ENCODE measurements at places on chromosomes 16 and 17. TPM values are rescaled to one million over a fixed set of nuclear protein-coding genes. Genes with fewer than 3 reads are reported as not detected.

DNA sequence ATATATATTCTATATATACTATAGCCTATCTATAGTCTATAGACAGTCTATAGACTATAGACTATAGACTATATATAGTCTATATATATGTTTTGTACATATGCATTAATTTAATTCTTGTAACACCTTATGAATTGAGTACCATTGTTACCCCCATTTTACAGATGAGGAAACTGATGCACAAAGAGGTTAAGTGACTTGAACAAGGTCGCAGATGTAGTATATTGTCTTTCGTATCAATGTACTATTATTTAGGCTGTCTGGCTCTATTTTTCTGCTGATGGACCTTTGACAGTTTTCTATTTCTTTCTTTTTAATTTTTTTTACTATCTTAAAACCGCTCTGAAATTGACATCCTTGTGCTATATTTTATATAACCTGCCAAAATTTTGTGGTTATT lies 14.6 kb downstream of the LRRC36 start:
- H3K27me3 ChIP-seq = no peaks in the 10 kb centered on the region
- H3K4me1 ChIP-seq = no peaks in the 10 kb centered on the region
- no peak overlapping the region for H3K4me3 ChIP-seq
- no peaks in the 10 kb centered on the region for H3K36me3 ChIP-seq
- no peak overlapping the region for H3K27ac ChIP-seq
- no peak for DNase-seq

DNA sequence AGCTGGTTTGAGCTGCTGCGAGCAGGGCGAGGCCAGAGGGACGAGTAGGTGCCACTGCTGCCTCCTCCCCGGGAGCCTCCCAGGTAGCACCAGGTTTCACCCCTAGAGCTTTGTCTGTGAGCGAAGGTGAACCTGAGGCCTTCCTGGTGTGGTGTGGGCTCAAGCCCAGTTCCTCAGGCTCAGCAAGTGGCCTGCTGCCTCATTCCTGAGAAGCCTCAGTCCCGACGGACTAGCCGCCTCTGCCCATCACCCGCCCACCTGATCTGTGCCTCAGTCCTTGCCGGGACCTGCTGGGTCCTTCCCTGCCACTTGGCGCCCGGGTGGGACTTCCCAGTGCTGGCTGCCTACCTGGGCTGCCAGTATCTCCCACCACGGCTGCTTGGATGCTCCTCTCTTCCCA lies 1.7 kb downstream of the NLRC3 start:
- DNase-seq = no peak
- no peaks in the 10 kb centered on the region for H3K27me3 ChIP-seq
- H3K4me1 ChIP-seq = no peaks in the 10 kb centered on the region
- no peak overlapping the region for H3K4me3 ChIP-seq

DNA sequence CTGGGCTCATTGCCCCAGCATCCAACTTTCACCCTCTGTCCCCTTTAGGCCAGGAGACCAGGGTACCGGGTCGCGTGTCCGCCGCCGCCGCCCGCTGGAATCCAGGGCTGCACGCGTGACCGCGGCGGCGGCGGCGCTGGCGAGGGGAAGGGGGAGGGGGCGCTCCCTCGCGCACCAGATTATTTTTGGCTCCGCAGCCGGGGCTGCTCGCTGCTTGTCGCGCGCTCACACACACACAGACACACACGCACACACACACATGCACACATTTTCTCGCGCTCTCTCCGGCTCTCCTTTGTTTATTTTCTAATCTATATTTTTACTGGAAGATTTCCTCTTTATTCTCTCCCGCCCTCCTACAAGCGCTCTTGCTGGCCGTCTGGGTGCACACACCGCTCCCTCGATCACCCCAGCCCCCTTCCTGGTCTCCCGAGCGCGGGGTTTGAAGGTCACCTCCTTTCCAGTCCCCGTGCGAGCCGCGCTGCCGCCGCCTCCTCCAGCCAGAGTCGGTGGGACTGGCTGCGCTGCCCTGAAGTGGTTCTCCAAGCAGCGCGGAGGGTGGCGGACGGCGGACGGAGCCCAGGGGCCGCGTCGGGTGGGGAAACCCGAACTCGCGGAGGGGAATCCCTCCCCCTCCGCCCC lies 921.4 kb upstream of the EEF2KMT start:
- peak; percentile 77 for DNase-seq
- no peaks in the 10 kb centered on the region for H3K4me1 ChIP-seq
- H3K27me3 ChIP-seq = no peaks in the 10 kb centered on the region
- no peak overlapping the region for H3K4me3 ChIP-seq
- H3K27ac ChIP-seq = no peak overlapping the region
- H3K36me3 ChIP-seq = no peaks in the 10 kb centered on the region

DNA sequence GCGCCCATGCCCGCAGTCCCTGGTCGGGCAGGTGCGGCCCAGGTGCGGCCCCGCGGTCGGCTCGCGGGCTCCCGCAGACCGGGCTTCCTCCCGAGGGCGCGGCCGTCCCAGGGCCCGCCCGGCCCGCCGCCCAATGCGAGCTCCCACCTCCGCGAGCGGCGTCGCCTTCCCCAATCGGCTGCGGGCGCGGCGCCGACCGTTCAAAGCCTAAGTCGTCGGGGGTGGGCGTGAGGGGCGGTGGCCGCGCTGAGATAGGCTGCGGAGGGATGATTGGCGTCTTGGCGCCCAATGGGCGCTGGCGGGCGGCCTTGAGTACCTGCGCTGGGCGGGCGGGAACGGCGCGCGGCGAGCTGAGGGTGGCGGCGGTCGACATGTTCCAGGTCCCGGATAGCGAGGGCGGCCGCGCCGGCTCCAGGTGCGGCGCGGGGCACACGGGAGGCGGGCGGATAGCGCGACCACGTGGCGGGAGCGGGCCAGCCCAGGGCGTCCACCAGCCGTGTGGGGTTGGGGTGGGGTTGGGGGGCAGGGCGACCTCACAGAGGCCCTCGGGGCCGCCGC lies at the start of gene JPT2:
Gene JPT2 (plus strand): TSS at position 338 of the 558 bp plus-strand sequence. CDS start 34 bp downstream, at position 372.
- peaks cover 30% of the 10 kb centered on the region for H3K36me3 ChIP-seq
- H3K27ac ChIP-seq = peak within 1 kb of the TSS; percentile 35
- H3K4me1 ChIP-seq = peaks cover 7% of the 10 kb centered on the region
- peak within 1 kb of the TSS; percentile 70 for H3K4me3 ChIP-seq
- peak; percentile 100 for DNase-seq

DNA sequence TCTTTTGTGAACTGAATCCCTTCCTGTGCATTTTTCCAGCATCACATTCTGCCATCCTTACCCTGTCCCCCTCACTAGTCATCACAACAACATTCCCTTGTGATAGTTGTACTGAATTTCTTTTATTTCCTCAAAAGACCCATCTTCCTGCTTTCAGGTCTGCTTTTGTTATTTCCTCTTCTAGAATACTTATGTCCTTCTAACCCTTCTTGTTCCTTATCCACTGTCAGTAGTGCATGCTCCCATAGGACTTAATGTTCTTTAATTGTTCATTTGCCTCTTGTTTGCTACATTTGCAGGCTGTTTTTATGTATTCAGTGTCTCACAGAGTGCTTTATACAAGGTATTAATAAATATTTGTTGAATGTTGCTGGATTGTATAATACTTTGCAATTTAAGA lies 73.0 kb downstream of the BCAS3 start:
- no peak for DNase-seq
- H3K27ac ChIP-seq = no peak overlapping the region
- peaks cover 11% of the 10 kb centered on the region for H3K36me3 ChIP-seq
- H3K4me1 ChIP-seq = no peaks in the 10 kb centered on the region

Gene QRICH2
- polyA plus RNA-seq = 6.2 TPM

Gene FBXW10
- polyA plus RNA-seq = 0.03 TPM

- H3K27ac ChIP-seq = no peak overlapping the region
- H3K36me3 ChIP-seq = peaks cover 44% of the 10 kb centered on the region
These were observed 28.9 kb downstream of the TNRC6A start for GRCh38 chr16:24758373-24758772.

Gene YBX2
- 0.54 TPM for polyA plus RNA-seq

DNA sequence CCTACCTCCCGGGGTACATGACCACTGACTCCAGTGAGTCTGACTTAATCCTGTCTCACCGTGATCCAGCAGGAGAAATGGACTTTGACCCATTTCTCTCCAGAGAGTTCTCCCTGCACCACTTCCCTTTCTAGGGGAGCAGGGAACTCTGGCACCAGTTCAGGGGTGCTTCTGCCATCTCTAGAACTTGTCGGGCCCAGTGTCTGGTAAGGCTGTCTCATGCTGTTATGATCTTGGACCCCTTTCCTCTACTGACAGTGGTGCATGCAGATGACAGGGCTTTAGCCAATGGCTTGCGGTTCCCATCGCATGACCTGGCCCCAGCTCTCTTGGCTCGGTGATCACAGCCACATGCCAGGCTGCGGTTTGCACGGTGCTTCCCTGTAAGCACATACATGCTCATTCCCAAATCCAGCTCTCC lies 62.0 kb downstream of the SLC39A11 start:
- no peaks in the 10 kb centered on the region for H3K27me3 ChIP-seq
- no peaks in the 10 kb centered on the region for H3K36me3 ChIP-seq
- no peak overlapping the region for H3K4me3 ChIP-seq
- DNase-seq = no peak

Gene PABPN1L
- not detected for polyA plus RNA-seq

Gene SLC16A6
- not detected for polyA plus RNA-seq

DNA sequence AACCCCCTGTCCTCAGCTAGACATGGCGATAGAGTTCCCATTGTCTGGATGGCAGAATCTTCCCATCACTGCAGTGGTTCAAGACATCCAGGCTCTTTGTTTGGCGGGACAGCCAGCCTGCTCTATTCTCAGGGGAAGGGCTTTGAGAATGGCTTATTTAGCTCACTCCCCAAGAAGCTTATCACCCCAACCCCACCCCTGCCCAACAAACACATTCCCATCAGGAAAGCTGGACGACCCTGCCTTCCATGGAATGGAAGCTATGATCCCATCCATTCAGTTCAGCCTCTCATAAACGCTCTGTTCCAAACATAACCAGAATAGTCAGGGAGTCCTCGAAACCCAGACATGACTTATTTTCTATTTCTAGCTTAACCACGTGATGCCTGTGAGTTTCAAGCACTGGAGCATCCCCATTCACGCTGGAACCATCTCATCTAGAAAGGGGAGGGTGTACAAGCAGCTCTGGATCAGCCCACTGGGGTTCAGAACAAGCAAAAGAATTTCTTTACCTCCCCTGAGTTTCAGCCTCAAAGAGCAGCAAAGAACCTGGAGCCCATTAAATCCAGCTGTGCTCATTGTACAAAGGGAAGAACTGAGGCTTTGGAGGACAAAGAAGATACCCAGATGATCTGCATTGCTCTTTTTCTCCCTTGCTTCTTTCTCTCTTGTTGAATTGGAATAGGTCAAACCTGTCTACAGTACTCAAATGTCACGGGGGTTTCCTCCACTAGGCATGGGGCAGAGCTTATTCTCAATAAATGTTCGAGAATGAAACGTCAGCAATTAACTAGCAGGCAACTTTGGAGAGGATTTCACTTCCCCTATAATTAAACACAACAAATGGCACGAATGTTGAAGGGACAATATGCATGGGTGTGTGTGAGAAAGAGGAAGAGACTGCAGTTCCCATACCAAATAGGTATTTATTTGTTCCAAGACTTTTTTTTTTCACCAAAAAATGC lies 93.1 kb downstream of the XYLT1 start:
- H3K27me3 ChIP-seq = no peaks in the 10 kb centered on the region
- H3K4me1 ChIP-seq = peaks cover 65% of the 10 kb centered on the region
- no peak overlapping the region for H3K4me3 ChIP-seq
- no peak for DNase-seq
- peak overlapping the region; percentile 24 for H3K27ac ChIP-seq
- no peaks in the 10 kb centered on the region for H3K36me3 ChIP-seq

DNA sequence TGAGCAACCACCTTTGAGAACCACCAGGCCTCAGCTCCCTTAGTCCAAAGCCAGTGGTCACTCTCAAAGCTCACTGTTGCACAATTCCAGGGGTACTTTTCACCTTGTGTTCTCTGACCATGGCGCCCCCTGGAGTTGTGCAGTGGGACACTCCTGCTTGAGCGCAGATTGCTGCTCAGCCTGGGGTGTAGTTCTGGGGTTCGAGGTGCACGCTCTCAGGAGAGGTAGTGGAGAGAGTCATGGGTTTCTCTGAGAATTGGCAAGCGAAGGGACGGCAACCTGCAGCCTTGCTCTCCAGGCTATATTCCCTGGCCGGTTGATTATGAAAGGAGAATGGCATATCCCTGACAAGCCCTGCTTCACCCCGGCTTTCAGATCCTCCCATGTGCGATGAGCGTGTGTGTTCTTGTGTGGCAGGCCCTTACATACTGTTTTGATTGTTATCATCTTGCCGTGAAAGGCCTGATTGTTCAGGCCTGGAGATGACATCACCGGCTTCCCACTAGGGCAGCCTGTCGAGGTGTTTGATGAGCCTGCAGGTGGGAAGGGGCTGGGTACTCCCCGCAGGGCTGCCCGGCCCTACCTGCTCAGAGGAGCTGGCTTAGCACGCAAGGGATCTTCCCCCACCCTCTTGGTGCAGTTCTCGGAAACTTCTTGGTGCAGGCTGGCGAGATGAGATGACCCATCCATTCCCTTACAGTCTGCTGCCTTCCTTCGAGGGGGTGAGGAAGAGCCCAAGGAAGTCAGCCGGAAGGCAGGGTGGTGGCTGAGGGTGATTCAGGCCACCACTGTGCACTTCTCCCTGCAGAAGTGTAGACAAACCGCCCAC lies 431.2 kb downstream of the SLC39A11 start:
- no peaks in the 10 kb centered on the region for H3K36me3 ChIP-seq
- peak; percentile 27 for DNase-seq
- H3K4me3 ChIP-seq = no peak overlapping the region
- H3K4me1 ChIP-seq = peaks cover 10% of the 10 kb centered on the region

Gene AHSP
- polyA plus RNA-seq = not detected

DNA sequence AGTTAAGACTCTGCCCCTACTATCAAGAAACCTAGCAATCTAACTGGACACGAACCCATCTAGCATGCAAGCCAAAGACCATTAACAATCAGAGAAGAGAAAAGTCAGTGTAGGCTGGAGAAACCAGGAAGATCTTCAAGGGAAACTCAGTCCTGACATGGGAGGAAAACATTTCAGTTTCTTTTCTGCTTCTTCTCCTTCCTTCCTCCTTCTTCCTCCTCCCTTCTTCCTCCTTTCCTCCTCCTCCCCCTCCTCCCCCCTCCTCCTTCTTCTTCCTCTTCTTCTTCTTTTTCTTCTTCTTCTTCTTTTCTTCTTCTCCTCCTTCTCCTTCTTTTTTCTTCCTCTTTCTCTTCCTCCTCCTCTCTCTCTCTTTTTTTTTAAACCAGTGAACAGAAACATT lies 29.6 kb upstream of the SHISA9 start:
- H3K36me3 ChIP-seq = no peaks in the 10 kb centered on the region
- no peaks in the 10 kb centered on the region for H3K4me1 ChIP-seq
- no peaks in the 10 kb centered on the region for H3K27me3 ChIP-seq
- no peak overlapping the region for H3K4me3 ChIP-seq

DNA sequence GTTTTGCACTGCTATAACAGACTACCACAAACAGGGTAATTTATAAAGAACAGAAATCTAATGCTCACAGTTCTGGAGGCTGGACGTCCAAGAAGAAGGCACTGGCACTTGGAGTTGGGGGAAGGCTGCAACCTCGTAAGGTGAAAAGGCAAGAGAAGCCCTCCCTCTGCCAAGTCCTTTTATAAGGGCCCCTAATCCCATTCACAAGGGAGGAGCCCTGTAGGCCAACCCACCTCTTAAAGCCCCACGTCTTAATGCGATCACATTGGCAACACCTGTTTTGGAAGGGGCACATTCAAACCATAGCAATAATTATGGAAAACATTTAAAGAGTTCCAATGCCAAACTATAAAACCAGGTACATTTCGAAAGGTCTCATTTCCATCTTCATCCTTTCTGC lies 5.2 kb downstream of the PKD1L3 start:
- DNase-seq = no peak
- H3K4me1 ChIP-seq = no peaks in the 10 kb centered on the region
- no peaks in the 10 kb centered on the region for H3K36me3 ChIP-seq

- no peaks in the 10 kb centered on the region for H3K36me3 ChIP-seq
- H3K4me1 ChIP-seq = peaks cover 13% of the 10 kb centered on the region
- DNase-seq = no peak
- H3K4me3 ChIP-seq = no peak overlapping the region
- H3K27me3 ChIP-seq = no peaks in the 10 kb centered on the region
These were observed 155.4 kb downstream of the FOXL1 start for GRCh38 chr16:86733546-86734254.

Gene COTL1
- polyA plus RNA-seq = 59.5 TPM

Data from SK-N-SH (cell line).